Endothelial cell (in vitro differentiated cells): ENCODE measurements at places on chromosomes 2 and 18.

DNA sequence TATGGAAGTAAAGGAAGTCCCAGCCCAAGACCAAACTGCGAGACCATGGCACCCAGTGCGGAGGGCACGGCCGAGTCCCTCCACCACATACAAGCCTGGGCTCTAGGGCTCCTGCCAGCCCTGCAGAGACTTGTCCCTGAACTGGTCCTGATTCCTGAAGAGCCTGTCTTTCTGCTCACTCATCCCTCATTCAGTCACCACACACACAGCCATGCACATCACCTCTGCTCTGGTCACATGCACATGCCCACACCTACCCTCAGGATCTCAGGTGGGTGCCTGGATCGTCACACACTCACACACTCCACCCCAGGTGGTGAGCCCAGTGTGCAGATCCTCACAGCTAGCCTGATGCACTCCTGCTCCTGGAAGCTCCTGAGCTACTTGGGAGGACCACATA is 71.4 kb upstream of the LAPTM4A start:
- no peak for DNase-seq

- DNase-seq, result no peak
Observed at GRCh38 chr2:99974682-99975375, 167.6 kb downstream of the AFF3 start.

- DNase-seq, result no peak
Observed at GRCh38 chr2:221374234-221374633, 197.9 kb downstream of the EPHA4 start.

DNA sequence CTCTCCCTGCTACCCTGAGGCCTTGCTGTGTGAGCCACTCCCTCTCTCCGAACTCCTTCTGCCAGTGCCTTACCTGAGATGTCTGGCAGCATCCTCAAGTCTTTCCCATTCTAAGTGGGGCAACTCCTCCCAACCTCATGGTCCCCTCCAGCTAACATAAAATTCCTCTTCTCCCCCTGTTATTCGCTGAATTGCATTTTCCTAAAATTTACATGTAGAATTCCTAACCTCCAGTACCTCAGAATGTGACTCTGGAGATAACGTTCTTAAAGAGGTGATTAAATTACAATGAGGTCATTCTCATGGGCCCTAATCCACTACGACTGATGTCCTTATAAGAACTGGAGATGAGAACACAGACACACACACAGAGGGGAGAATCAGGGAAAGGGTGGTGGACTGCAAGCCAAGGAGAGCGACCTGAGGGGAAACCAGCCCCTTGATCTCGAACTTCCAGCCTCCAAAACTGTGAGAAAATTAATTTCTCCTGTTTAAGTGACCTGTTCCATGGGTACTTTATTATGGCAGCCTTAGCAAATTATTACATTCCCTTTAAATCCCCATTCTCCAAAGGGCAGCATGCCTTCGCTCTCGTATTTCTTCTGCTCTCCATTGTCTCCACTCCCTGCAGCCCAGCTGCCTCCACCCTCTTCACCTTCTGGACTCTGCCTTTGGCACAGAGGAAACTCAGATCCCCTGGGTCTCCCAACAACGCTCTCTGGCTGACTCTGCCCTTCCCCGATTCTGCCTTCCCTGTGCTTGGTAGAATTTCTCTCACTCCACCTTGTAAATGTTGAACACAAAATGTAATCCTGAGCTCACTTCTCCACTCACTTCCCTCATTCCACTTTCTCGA is 70.5 kb downstream of the TGIF1 start:
- no peak for DNase-seq

DNA sequence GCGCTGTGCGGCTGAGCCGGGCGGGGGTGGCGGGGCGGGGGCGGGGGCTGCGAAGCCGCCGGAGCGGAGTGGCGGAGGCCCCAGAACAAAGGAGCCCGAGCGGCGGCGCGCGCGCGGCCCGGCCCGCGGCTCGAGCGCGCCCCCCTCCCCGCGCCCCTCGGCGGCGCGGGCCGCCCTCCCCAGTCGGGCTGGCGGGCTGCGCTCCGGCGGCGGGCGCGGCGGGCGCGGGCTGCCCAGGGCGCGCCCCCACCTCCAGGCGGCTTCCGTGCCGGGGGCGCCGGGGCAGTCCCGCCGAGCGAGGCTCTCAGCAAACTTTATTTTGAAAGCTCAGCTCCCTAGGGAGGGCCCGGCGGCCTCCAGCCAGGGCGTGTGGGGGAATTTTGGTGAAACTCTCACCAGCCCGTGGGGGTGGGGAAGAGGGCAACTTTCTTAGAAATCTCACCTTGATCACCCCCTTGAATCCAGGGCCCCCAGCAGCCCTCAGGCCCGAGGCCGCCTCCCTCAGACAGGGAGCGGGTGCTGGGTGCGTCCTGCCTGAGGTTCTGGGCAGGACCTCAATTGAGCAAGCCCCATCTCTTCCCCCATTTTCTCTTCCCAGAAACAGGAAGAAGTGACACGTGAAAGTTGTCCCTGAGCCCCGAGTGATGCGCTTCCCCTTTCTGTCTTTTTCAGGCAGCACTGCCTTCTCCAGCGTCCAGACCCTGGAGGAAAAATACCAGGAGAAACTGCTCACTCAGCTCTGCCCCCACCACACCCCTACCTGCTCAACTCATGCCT is 786 bp downstream of the TET3 start:
- DNase-seq, result peak; percentile 53
